Cardiac fibroblast (primary cell): ENCODE measurements at places on chromosomes 1 and 21.

DNA sequence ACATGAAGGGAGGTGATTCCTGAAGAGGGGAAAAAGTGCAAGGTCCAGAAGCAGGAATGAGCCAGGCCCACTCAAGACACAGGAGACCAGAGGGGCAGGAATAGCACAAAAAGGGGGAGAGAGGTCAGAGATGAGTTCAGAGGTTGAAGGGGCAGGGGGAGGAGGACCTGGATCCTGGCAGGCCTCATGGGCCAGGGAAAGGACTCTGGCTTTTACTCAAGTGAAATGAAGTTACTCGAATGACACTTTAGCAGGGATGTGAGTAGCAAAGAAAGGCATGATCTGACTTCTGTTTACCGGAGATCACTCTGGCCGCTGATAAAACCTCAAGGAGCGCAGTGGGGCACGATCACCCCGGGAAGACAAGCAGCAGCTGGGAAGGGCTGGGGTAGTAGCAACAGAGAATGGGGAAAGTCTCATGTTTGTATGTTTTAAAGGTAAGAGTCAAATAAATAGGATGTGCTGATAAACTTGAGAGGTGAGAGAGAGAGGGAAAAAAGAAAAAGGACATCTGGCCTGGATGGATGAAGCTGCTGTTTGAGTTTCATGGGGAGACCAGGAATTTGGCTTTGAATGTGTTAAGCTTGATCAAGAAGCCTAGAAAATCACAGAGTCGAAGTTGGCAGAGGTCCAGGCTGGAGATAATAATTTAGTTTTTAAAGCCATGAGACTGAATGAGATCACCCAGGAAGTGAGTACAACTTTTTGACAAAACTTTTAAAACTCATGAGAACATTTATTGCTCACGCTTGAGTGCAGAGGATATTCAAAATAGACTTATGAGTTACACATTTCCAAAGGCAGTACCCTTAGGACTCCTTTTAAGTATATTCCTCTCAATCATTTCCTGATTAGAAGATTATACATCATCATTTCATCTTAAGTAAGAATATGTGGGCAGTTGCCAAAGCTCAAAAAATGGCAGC, 156.0 kb downstream of the RERE start:
- DNase-seq, result peak; percentile 97

DNA sequence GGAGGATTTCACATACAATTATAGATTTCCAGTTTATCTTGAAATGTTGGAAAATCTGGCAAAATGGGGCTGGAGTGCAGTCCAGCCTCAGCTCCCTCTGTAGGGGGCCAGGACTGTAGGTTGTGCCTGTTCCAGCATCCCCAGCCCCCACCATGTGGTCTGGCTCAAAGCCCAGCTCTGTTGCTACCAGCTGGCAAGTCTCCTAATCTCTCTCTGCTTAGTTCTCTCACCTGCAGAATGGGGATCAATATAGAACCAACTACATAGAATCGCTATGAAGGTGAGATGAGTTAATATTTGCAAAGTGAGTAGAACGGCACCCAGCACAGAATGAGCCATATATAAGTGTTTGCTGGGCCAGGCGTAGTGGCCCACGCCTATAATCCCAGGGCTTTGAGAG, 50.0 kb upstream of the TARDBP start:
- peak; percentile 44 for DNase-seq

DNA sequence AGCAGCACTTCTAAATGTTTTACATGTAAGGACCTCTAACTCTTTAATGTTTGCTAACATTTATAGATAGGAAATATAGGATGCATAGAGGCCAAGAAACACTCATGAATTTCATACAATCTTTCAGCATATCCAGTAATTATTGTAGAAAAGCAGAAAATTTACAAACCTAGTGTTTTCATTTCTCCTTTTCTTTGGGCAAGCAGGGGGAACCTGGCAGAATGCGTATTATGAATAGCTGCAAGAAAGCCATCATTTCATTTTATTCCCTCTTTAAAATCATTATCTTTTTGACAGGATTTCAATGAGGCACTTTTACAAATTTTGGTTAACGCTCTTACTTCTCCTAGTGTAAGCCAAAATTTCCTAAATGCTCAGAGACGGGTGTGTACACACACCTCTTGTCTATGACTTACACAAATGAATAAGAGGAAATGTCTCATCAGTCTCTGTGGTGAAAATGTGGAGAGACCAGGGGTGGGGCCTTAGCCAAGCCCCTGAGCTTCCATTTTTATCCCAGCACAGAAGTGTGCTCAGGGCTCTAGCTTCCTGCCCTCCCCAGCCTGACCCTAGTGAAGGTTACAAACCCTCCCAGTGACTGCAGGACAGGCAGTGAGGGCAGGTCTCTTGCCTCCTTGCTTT, 91.6 kb downstream of the LRRC8C start:
- peak; percentile 33 for DNase-seq

DNA sequence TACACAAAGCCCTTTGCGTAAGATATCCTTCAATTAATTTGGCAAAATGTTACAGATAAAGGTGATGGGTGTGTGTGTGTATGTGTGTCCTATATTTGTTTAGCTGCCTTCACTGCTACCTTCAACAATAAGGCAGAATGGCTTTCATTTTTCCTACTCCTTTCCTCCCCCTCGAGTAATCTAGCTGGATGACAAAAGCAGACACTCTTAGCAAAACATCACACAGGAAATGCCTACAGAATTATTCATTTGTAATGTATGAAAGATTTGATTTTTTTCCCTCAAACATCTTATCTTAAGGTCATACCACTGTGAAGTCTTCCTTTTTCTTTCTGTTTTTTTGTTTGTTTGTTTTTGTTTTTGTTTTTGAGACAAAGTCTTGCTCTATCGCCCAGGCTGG, 10.6 kb downstream of the PTPN22 start:
- peak; percentile 87 for DNase-seq

DNA sequence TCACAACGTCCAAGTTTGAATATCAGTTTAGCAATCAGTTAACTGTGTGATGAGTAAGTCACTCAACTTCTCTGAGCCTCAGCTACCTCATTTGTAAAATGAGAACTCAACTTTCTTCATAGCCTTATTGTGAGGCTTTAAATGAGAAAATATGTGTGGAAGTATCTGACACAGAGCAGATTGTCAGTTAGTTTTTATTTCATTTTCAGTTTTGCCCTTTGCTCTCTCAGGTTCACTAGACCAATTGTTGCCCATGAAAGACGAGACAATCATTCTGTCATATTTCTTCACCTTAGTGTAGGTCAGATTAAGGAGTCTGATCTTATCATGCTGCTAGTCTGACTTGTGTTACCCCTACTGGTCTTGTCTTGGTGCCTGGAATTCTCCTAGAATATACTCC, 232.8 kb upstream of the PTBP2 start:
- no peak for DNase-seq

DNA sequence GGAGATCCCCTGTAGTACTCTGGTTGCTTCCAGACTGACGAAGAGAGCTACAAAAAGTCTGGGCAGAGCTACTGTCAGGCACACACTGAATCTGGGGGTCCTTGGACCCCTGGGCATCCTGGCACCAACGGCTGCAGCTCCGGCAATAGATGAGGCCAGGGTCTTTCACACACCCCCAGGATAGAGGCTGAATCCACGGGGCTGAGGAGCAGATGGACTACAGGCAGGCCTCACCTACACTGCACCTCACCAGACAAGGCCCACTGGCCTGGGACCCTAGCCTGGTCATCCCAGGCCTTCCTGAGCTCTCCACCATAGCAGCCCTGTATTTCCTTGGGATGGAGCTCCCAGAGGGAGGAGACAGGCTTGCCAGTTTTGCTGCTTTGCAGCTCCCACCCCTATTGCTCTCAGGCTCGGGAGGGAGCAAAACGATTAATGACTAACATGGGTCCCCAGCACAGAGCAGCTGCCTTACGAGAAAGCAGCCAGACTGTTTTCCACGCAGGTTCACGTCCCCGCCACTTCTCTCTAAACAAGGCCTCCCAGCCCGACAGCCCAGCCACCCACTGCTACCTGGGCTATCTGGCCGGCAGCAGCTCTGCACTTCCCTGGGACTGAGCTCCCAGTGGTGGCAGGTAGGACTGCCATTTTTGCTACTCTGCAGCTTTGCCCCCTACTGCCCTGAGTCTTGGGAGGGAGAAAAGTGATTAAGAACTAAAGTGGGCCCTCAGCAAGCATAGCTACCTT, 1022.5 kb upstream of the ADGRL2 start:
- DNase-seq, result no peak

DNA sequence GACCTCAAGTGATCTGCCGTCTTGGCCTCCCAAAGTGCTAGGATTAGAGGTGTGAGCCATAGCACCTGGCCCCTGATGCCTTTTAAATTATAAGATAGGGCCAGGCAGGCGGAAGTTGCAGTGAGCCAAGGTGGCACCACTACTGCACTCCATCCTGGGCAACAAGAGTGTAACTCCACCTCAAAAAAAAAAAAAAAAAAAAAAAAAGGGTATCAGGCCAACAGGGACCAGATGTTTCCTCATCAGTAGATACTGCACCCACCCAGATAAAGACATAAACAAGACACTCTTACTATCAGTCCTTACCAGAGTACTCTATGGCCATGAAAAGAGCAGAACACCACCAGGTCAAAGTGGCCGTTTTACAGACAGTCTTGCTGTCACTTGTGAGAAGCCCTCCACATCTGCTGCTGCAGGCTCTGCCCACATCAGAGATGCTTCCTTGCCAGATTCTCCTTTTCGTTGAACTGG, 3.3 kb downstream of the C21orf58 start:
- no peak for DNase-seq

DNA sequence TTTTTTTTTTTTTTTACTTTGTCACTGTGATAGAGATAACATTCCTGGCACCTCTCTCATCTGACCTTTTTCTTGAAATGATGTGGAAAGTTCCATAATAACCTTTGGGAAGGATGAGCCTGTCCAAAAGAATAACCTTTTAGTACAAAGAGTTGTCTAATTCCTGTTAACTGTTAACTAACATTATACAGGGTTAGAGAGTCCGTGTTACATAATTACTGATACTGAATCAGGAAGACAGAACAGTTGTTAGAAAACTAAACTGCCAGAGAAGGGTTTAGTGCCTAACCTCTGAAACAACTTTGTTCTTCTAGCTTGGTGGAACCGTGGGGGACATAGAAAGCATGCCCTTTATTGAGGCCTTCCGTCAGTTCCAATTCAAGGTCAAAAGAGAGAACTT, 8.8 kb downstream of the CTPS1 start:
- no peak for DNase-seq

GRCh38 chr1:26700711-26701110, 4.9 kb downstream of the ARID1A start:
- DNase-seq, result peak; percentile 50

- no peak for DNase-seq
Measured at GRCh38 chr1:150092180-150092791, 24.7 kb downstream of the VPS45 start.

GRCh38 chr1:67747671-67748546, 62.9 kb downstream of the GADD45A start:
- peak; percentile 80 for DNase-seq

DNA sequence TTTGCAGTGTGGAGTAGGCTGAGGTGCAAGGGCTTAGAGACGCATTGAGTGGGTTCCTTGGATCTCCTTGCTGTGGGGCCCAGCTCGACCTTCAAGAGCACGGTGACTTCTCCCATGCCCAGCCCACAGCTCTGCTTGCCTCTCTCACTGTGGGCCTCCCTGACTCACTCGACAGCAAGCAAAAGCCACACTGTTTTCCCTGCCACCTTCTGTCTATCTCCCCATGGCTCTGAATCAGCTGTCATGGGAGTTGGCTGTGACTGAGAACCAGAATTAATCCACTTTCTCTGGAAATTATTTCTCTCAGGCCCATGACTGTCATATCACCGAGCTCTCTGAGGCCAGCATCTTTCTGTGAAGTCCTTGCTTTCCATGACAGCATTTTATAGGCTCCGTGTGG, 140.7 kb downstream of the NOS1AP start:
- DNase-seq, result no peak

- DNase-seq, result peak; percentile 88
Measured at GRCh38 chr1:203926025-203926540, 64.7 kb downstream of the SNRPE start.

DNA sequence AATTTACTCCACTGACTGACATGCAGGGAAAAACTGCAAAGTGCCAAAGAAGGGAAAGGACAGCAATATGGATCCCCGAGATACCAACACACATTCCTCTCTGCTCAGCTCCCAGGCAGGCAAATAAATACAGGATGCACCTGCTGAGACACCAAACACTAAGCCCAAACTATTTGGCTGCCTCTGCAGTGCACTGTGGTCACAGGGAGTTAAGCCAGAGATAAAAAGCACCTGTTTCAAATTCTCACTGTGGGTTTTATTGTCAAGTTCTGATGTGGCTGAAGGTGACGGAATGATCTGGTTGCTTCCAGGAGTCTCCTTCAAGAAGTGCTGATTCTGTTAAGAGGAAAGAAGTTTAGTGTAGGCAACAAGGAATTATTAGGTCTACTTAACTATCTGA, 17.7 kb downstream of the TEX38 start:
- DNase-seq, result no peak

DNA sequence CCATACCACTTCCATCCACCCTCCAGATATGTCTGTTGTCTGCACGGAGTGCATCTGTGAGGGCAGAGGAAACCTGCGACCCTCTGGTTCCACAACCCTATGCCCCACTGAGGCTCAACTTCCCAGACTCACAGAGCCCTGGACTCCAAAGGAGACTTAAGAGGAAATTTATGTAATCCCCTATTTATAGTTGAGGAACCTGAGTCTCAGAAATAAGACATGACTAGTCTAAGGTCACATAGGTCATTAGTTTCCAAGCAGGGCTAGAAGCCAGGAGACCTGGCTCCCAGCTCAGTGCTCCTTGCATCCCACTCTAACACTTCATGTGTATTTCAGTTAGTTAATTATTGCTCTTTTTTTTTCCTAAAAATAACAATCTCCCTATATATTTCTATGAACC, 15.7 kb upstream of the LEMD1 start:
- no peak for DNase-seq

DNA sequence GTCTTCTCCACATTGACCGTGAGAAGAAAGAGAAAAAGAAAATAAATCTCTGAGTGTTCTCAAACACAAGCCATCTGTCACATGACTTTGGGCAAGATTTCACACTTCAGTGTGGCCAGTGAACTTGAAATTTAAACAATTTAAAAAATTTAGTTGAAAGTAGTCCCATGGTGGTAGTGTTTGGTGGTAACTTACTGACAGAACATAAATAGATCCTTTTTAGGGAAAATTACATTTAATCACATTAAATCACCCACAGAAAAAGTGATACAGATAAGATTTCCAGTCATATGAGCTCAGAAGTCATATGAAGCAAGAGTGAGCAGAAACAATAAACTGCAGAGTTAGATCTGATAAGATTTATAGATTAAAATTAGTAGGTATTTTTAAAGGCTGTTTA, 31.9 kb upstream of the SGIP1 start:
- DNase-seq, result no peak
